Activated CD8-positive, alpha-beta memory T cell treated with anti-CD3 and anti-CD28 coated beads for 4 hours (primary cell): ENCODE measurements at places on chromosomes 2 and 18.

- no peak for DNase-seq
Measured at GRCh38 chr2:201827621-201828020, 21.3 kb downstream of the CDK15 start.

- no peak for DNase-seq
Measured at GRCh38 chr2:138902239-138902871, 122.2 kb upstream of the NXPH2 start.

GRCh38 chr2:116517936-116518335, 1296.6 kb upstream of the DDX18 start:
- no peak for DNase-seq

GRCh38 chr18:58272779-58273435, 228.9 kb downstream of the NEDD4L start:
- DNase-seq: no peak

GRCh38 chr2:63064661-63065060, 14.0 kb downstream of the OTX1 start:
- DNase-seq: no peak

DNA sequence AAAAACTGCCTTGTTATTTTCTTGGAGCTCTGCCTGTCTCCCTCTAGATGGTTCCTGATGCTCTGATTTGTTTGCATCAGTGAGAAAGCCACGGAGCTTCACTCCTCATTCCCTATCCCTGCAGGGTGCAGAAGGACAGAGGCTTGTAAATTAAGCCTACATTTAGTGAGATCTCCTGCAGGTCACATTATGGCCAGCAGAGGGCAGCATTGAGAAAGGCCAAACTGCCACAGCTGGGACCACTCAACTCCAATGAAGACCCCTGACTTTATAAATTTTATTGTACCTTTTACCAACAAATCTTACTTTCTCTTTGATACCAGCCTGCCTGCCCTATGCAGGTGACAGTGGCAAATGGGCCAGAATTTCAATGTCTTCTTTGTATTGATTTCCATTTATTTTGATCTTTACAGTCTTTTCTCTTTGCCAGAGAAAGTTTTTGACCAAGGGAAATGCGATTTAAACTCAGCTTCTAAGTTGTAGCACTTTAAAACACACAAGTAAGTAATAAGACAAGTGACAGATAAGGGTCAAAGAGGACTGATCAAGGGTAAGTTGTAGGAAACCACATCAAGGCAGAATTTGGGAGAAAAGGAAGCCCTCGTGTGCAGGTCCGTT, 1029.1 kb upstream of the KLHL29 start:
- DNase-seq: no peak
